ENCODE measurements at places on chromosomes 3 and 15.

DNA sequence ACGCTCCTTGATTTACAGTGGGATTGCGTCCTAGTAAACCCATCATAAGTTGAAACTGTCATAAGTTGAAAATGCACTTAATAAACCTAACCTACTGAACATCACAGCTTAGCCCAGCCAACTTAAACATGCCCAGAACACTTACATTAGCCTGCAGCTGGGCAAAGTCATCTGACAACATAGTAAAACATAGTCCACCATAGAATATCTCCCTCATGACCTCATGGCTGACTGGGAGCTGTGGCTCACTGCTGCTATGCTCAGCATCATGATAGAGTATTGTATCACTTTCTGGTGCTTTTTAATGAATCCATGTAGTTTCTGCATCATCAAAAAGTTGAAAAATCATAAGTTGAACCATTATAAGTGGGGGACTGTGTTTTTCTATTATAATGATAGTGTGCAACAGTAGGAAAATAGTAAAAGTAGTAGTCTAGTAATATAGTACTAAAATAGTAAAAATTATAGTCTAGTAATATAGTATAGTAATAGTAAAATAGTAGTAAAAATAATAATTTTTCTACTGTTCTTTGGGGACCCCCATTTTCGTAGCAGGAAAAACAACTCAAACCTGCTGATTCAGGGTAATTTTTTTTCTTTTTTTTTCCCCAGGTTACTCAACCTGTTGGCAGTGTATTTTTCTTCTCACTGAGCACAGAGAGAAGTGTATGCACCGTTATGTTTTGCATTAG, 233.5 kb downstream of the MYRIP start:
- no peak for DNase-seq

- DNase-seq = no peak
Observed at GRCh38 chr3:16437640-16438039, 75.9 kb downstream of the RFTN1 start.

GRCh38 chr3:51163051-51163450, 222.0 kb upstream of the MANF start:
- DNase-seq = no peak

DNA sequence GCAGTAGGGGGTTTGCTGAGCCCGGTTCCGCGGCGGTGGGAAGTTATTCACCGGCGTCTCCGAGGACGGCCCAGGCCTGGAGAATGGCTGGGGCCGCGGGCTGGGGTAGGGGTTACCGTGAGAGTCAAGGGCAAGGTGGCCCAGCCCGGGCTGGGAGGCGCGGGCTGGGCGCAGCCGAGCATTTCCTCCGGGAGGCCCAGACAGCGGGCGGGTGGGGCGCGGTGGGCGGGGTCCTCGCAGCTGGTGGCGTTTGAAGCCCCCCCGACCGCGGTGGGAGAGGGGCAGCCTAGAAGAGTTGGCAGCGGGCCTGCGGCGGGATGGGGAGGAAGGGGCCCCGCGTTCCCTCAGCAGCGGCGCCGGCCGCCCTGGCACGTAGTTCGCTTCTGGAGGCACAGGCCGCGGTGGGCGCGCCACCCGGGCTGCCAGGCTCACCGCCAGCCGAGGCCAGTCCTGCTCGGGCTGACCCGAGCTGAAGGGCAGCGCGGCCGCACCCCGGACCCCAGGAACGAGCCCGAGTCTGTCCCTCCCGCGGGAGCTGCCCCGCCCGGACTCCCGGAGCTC, 960 bp upstream of the KLF13 start:
- no peak for DNase-seq

DNA sequence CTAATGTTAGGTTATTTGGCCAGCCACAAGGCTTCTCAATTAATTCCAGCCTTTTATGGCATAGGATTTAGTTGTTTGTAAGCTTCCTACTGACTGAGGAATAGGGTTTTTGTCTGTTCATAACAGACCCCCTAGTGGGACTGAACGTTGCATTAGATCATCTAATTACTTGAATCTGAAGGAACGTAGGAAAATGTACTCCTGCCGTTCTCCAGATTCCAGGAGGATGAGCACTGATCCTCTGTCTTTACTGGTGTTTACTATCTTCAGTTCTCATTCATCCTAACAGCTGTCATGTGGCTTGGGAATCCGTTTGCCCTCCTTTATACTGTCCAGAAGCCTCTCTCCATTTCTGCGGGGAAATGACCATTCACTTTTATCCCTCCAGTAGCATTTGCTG, 52.7 kb downstream of the RAD54L2 start:
- no peak for DNase-seq

GRCh38 chr3:131222599-131222998, 159.0 kb upstream of the NUDT16 start:
- no peak for DNase-seq

Data from omental fat pad (tissue), 4 donors.